ENCODE measurements at places on chromosomes 3 and 15.

GRCh38 chr3:35908366-35909232, 269.3 kb downstream of the ARPP21 start:
- no peak overlapping the region for H3K4me3 ChIP-seq
- H3K4me1 ChIP-seq: no peaks in the 10 kb centered on the region
- DNase-seq: no peak

DNA sequence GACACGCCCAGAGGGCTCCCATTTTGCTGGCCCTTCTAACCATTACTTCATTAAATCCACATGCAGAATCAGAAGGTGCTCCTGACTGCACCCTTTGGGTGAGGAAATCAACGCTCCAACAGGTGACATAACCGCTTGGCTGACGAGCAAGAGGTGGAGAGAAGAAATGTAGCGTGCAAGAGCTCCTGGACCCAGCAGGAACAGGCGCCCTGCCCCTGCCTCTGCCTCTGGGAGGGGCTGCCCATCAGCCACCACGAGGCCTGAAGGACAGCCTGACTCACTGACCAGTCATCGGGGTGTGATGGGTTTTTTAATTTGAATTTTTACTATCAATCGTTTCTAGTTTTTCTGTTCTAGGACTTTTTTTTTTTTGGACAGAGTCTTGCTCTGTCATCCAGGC, 218.2 kb downstream of the ADAMTS17 start:
- H3K36me3 ChIP-seq: no peaks in the 10 kb centered on the region
- no peaks in the 10 kb centered on the region for H3K4me1 ChIP-seq
- no peaks in the 10 kb centered on the region for H3K27me3 ChIP-seq
- H3K4me3 ChIP-seq: no peak overlapping the region
- DNase-seq: no peak

DNA sequence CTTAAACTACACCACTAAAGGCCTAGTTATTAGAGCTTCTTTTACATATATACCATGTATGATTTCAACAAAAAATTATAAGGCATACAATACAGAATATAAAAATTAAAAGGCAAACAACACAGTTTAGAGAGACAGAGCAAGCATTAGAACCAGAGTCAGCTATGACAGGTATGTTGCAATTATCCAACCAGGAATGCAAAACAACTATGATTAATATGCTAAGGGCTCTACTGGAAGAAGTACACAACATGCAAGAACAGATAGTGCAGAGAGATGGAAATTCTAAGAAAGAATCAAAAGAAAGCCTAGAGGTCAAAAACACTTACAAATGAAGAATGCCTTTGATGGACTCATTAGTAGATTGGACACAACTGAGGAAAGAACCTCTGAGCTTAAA, 39.6 kb downstream of the CCDC54 start:
- H3K27me3 ChIP-seq: no peaks in the 10 kb centered on the region
- H3K4me3 ChIP-seq: no peak overlapping the region
- DNase-seq: no peak
- H3K27ac ChIP-seq: no peak overlapping the region
- no peaks in the 10 kb centered on the region for H3K36me3 ChIP-seq

- peaks cover 84% of the 10 kb centered on the region for H3K4me1 ChIP-seq
- H3K27me3 ChIP-seq: no peaks in the 10 kb centered on the region
- H3K4me3 ChIP-seq: no peak overlapping the region
- H3K27ac ChIP-seq: peak overlapping the region; percentile 76
- H3K36me3 ChIP-seq: peaks cover 38% of the 10 kb centered on the region
Measured at GRCh38 chr3:45139372-45140140, 6.6 kb downstream of the CDCP1 start.

- H3K4me3 ChIP-seq: no peak overlapping the region
- peak; percentile 84 for DNase-seq
- peak overlapping the region; percentile 55 for H3K27ac ChIP-seq
- H3K27me3 ChIP-seq: no peaks in the 10 kb centered on the region
- H3K36me3 ChIP-seq: no peaks in the 10 kb centered on the region
Measured at GRCh38 chr15:60423537-60423936, 25.8 kb upstream of the ANXA2 start.

DNA sequence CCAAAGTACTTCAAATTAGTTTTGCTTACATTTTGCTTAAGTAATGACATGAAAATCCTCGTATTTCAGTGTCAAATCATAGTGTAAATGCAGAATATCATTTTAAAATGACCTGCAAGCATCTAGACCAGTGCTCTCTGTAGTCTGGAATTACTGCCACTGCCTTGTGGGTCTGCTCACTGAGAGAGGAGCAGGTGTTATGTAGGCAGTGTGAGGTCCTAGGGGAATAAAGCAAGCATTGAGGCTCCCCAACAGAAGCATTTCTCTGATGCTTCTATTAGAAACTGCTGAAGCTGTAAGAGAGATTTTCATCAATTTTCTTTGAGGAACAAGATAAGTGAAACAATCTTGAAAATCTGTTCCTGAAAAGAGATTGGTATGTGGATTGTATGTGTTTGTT, 253.2 kb downstream of the BBX start:
- no peak for DNase-seq
- H3K4me1 ChIP-seq: no peaks in the 10 kb centered on the region
- H3K4me3 ChIP-seq: no peak overlapping the region
- H3K27ac ChIP-seq: no peak overlapping the region
- peaks cover 18% of the 10 kb centered on the region for H3K36me3 ChIP-seq

GRCh38 chr15:40048926-40049475, 10.0 kb upstream of the SRP14 start:
- DNase-seq: no peak
- H3K4me1 ChIP-seq: peaks cover 69% of the 10 kb centered on the region
- H3K27ac ChIP-seq: no peak overlapping the region
- no peak overlapping the region for H3K4me3 ChIP-seq

- H3K36me3 ChIP-seq: no peaks in the 10 kb centered on the region
- H3K27ac ChIP-seq: no peak overlapping the region
- H3K4me1 ChIP-seq: no peaks in the 10 kb centered on the region
- no peak overlapping the region for H3K4me3 ChIP-seq
- DNase-seq: no peak
Measured at GRCh38 chr3:115375362-115375761, 228.3 kb upstream of the ZBTB20 start.

Measured in PC-9 (cell line).